Natural killer cell (primary cell): ENCODE measurements at places on chromosomes 6 and 20. TPM values are rescaled to one million over a fixed set of nuclear protein-coding genes. Genes with fewer than 3 reads are reported as not detected.

- no peak overlapping the region for H3K4me3 ChIP-seq
- no peak for DNase-seq
- no peak overlapping the region for H3K27ac ChIP-seq
These were observed 86.9 kb downstream of the RAMACL start for GRCh38 chr6:166499350-166500163.

DNA sequence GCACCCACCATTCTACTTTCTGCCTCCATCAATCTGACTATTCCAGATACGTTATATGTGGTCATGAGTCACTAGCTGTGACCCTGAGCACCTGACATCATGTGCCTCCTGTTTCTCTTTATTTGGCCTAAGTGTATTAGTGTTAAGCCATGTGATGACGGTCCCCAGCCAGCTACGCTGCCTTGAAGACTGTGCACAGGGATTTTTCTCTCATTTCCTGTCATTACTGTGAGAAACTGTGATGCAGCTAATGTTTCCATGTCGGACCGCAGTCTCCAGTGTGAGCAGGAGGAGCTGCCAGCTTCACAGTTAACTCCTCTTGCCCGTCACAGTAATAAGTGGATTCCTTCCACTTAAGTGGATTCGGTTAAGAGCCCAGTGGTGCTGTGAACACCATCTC, 9.9 kb upstream of the SPATS1 start:
- no peaks in the 10 kb centered on the region for H3K27me3 ChIP-seq
- DNase-seq: no peak
- H3K4me3 ChIP-seq: no peak overlapping the region
- H3K27ac ChIP-seq: no peak overlapping the region
- H3K36me3 ChIP-seq: no peaks in the 10 kb centered on the region

- no peak overlapping the region for H3K27ac ChIP-seq
- no peak for DNase-seq
- H3K27me3 ChIP-seq: no peaks in the 10 kb centered on the region
- H3K4me1 ChIP-seq: no peaks in the 10 kb centered on the region
These were observed 194.6 kb downstream of the CDH26 start for GRCh38 chr20:60152792-60153191.

PLN gene
- total RNA-seq: not detected

- no peak overlapping the region for H3K4me3 ChIP-seq
- H3K27ac ChIP-seq: peak overlapping the region; percentile 16
- DNase-seq: no peak
- H3K27me3 ChIP-seq: no peaks in the 10 kb centered on the region
- H3K4me1 ChIP-seq: peaks cover 37% of the 10 kb centered on the region
- no peaks in the 10 kb centered on the region for H3K36me3 ChIP-seq
These were observed 13.4 kb upstream of the GHRH start for GRCh38 chr20:37274851-37275524.

DNA sequence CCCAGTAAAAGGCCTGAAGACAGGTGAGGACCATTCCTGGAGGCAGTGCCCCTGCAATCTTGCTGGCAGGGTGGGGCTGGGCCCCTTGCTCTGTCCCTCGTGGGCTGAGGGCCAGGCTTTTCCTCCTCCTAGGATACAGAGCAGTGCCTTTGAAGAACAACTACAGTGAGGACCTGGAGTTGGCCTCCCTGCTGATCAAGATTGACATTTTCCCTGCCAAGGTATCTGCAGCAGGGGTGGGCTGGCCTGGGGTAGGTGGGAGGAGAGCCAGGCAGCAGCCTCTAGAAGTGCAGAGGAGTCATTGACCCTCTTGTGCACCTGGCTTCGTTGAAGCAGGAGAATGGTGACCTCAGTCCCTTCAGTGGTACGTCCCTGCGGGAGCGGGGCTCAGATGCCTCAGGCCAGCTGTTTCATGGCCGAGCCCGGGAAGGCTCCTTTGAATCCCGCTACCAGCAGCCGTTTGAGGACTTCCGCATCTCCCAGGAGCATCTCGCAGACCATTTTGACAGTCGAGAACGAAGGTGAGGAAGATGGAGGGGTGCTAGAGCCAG, 36.5 kb downstream of the PLCG1 start:
- no peak overlapping the region for H3K4me3 ChIP-seq
- H3K27me3 ChIP-seq: no peaks in the 10 kb centered on the region
- H3K27ac ChIP-seq: no peak overlapping the region
- H3K4me1 ChIP-seq: peaks cover under 1% of the 10 kb centered on the region
- no peak for DNase-seq
- peaks cover 75% of the 10 kb centered on the region for H3K36me3 ChIP-seq

DNA sequence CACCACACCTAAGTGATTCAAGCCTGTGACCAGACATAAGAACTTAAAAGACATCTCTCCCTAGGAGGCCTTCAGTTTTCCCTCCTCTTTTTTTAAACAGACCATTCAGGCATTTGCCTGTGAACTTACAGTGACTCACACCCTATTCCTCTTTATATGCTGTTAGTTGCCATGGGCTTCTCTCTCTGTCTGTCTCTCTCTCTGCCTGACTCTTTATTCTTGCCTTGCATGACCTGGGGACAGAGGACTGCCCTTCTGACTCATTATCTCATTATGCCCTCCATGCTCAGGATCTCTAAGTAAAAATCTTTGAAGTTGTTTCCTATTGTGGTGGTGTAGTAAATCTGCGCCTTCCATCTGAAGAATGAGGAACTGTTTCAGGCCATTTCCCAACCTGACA, 442.2 kb upstream of the MAN1A1 start:
- no peak overlapping the region for H3K27ac ChIP-seq
- no peak for DNase-seq
- no peak overlapping the region for H3K4me3 ChIP-seq
- H3K27me3 ChIP-seq: no peaks in the 10 kb centered on the region
- no peaks in the 10 kb centered on the region for H3K36me3 ChIP-seq

DNA sequence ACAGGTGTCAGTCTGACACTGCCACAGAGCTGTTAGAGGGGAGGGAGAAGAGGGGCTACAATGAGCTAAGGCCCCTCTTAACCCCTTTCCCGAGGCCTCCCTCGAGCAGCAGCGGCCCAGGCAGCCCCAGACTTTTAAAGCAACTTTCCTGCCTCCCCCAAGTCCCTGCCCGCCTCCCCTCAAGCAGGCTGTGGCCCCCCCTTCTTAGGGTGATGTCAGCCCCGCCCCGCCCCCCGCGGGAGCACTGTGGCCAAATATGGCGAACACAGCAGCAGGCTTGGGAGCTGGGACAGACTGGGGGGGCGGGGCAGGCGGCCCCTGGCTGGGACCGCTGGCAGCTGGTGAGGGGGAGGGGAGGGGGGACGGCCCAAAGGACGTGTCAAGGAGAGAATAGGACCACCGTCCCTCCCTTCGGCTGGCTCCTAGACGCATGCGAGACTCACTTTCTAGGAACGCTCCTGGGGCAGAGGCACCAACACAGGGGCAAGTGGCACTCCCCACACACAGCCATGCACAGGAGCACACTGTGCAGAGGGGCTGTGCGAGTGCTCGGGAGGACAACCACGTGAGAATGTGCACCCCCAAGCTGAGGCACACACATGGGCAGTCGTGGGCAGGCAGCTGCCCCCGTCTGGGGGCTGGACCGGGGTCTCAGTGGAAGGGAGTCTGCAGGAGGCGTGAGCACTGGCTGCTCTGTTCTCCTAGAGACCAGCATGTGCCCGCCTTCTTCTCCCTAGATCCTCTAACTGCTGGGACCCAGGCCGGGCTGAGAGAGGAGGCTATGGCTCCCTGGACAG, 6.7 kb downstream of the TEAD3 start:
- H3K4me3 ChIP-seq: no peak overlapping the region
- H3K27me3 ChIP-seq: no peaks in the 10 kb centered on the region
- H3K36me3 ChIP-seq: no peaks in the 10 kb centered on the region
- H3K27ac ChIP-seq: no peak overlapping the region
- H3K4me1 ChIP-seq: peaks cover 14% of the 10 kb centered on the region
- DNase-seq: no peak

DNA sequence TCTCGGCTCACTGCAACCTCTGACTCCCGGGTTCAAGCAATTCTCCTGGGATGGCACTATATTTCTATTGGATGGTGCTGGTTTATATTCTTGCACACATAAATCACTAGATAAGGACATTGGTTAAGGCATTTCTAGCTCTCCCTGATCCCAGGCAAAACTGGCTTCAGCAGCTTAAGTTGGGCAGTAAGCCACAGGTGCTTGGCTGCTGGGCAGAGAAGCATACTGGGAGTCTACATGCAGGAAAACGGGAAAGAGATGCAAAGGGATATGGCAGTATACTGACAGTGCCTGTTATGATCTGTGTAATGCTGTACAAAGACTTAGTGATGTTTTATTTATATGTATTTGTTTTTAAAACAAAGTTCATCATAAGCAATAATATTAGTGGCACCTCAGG, 33.3 kb upstream of the ZFP64 start:
- no peaks in the 10 kb centered on the region for H3K27me3 ChIP-seq
- H3K4me3 ChIP-seq: no peak overlapping the region
- H3K27ac ChIP-seq: no peak overlapping the region

GRCh38 chr20:40173872-40174271, 515.2 kb downstream of the MAFB start:
- H3K36me3 ChIP-seq: no peaks in the 10 kb centered on the region
- DNase-seq: no peak
- H3K27me3 ChIP-seq: peaks cover 2% of the 10 kb centered on the region

DNA sequence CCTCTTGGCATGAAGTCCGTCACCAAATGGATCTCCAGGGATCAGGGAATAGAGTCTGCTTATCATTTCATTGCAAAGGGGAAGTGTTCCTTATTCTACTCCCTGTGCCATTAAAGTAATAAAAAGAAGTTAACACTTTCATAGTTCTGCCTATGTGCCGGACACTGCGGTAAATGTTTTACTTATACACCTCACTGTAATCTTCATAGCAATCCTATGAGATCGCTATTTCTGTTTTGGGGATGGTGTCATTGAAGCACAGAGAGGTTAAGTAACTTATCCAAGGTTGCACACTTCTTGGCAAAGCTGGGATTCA, 177.7 kb downstream of the TSHZ2 start:
- no peaks in the 10 kb centered on the region for H3K4me1 ChIP-seq
- no peaks in the 10 kb centered on the region for H3K36me3 ChIP-seq
- no peaks in the 10 kb centered on the region for H3K27me3 ChIP-seq
- no peak overlapping the region for H3K27ac ChIP-seq
- H3K4me3 ChIP-seq: no peak overlapping the region
- DNase-seq: no peak

DNA sequence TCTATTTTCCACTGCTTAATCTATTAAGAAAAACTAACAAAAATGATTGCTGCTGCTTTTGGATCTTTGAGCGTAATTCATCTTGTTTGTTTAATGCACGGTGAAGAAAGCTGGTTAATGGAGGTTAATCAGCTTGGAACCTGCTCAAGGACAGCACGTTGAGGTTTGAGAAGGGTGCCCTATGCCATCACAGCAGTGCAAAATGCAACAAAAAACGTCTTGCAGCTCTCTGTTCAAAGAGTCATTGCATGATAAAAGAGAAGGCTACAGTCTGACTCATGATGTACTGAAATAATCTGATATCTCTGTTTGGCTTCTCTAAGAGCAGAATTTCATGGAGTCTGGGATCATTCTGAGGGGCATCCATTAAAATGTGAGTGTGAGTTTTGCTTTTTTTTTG, 80.6 kb upstream of the PREP start:
- H3K36me3 ChIP-seq: no peaks in the 10 kb centered on the region
- H3K4me1 ChIP-seq: peaks cover 6% of the 10 kb centered on the region
- H3K27me3 ChIP-seq: no peaks in the 10 kb centered on the region
- no peak overlapping the region for H3K27ac ChIP-seq
- no peak for DNase-seq
- no peak overlapping the region for H3K4me3 ChIP-seq

- peaks cover 8% of the 10 kb centered on the region for H3K36me3 ChIP-seq
- DNase-seq: no peak
- H3K4me3 ChIP-seq: no peak overlapping the region
- H3K27me3 ChIP-seq: no peaks in the 10 kb centered on the region
- H3K4me1 ChIP-seq: no peaks in the 10 kb centered on the region
These were observed 89.8 kb downstream of the ATRN start for GRCh38 chr20:3560578-3560977.

NKAIN2 gene
- 0.45 TPM for total RNA-seq

DNA sequence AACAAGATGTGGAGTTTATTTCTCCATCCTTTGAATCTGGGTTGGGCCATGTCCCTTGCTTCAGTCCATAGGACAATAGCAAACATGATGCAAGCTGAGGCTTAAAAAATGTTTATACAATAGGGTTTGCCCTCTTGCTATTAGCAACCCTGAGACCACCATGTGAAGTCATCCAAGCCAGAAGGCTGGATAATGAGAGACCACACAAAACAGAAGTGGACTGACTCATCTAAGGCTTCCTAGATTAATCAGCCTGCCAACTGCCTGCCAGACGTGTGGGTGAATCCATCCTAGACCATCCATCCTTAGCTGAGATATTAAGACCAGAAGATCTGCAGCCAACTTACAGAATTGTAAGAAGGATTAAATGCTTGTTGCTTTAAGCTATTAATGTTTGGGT, 38.1 kb upstream of the ISM1 start:
- H3K4me3 ChIP-seq: no peak overlapping the region
- H3K27me3 ChIP-seq: no peaks in the 10 kb centered on the region
- H3K4me1 ChIP-seq: no peaks in the 10 kb centered on the region
- H3K27ac ChIP-seq: no peak overlapping the region
- DNase-seq: no peak

GRCh38 chr20:63495741-63496595, 2.9 kb downstream of the EEF1A2 start:
- H3K4me3 ChIP-seq: no peak overlapping the region
- no peaks in the 10 kb centered on the region for H3K36me3 ChIP-seq
- DNase-seq: peak; percentile 72
